ENCODE measurements at places on chromosomes 3 and 15.

DNA sequence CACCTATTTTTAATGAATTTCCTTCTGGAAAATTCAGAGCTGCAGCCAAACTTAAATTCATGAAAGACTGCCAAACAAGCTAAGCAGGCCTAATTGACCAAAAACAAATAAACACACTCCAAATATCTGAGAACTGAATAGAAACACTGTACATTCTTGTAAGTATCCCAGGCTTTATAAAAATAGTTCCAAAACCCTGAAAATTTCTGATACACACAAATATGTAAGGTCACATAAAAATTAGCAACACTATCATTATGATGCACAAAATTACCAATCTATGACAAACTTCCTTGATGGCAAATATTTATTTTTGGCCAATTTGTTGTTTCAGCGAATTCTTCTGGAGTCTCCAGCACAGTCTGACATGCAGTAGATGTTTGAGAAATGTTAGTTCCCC, 117.9 kb upstream of the UBE2E2 start:
- no peak for DNase-seq

DNA sequence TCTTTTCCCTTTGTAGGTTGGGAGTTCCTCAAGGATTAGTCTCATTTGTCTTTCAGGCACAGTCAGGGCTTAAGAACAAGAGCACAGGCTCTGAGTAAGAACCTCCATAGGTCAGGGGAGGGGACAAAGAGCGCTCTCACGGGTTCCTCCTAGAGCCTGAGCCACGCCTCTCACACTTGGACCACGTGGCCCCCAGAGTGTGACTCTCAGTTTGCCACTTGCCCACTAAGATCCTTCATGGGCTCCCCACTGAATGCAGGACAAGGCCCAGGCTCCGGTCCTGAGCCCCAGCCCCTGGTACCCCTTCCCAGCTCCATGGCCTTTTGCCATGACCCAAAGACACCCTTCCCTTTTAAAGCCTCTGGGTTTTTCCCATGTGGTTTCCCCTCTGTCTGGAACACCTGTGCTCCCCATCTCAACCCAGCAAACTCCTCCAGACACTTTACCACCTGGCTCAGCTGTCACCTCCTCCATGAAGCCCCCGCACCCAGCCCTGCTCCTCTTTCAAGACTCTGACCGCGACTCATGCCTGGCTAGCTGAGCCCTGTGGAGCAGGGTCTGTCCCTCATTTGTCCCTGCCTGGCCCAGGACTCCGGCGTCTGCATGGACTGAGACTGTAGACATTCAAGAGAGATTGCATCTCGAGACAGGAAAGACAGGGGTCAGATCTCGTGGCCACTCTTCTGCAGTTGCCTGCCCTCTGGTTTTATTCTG, 32.7 kb downstream of the IQSEC1 start:
- DNase-seq, result no peak

DNA sequence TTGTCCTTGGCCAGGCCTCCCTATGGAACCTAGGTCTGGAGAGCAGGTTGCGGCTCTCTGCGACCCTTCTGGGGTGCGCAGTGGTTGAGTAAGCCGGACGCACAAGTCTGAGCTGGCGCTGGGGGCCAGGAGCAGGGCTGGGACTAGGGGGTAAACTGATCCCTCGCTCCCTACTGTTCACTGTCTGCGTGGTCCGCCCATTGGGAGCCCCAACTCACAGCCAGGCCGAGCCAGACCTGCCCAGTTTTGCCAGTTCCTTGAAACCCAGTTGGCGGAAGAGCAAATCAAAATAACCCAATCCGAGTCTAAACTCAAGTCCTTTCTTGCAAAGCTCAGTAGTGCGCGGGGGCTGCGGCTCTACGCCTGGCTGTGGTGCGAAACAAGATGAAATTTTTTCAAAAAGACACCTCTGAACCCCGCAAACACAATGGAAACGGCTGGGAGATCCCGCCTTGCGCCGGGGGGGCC, 17.5 kb downstream of the RGMA start:
- no peak for DNase-seq

DNA sequence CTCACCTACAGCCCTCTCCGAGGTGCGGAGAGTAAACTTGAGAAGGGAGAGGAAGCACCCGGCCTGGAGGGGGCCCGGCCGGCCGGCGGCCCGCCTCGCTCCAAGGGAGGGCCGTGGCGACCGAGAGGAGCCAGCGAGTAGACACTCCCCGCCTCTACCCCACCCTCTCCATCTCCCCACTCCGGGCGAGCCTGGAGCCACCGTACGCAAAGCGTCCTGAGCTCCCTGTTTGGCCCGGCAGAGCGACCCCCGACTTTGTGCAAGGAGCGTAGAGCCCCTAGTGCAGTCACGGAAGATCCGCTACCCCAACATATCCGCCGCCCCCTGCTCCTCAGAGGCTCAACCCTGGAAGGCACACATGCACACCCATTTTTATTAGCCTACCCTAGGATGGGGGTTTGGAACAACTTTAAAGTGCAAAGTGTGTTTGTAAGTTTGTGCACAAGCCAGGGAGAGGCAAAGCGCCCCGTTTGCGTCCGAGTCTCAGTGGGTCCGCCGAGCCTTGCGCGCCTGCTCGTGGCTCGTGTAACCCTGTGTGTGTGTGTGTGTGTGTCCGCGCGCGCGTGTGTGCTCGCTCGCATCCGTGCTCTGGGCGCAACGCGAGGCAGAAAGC, 508 bp upstream of the SMAD6 start:
- DNase-seq, result no peak

- DNase-seq, result no peak
These were observed 344.6 kb upstream of the DCBLD2 start for GRCh38 chr3:99246010-99246654.

- DNase-seq, result no peak
These were observed 89.5 kb downstream of the MYH15 start for GRCh38 chr3:108420926-108421325.

- no peak for DNase-seq
These were observed 218.4 kb downstream of the ABHD5 start for GRCh38 chr3:43909149-43909548.

GRCh38 chr3:150902988-150903387, 2.3 kb downstream of the MINDY4B start:
- DNase-seq, result no peak

DNA sequence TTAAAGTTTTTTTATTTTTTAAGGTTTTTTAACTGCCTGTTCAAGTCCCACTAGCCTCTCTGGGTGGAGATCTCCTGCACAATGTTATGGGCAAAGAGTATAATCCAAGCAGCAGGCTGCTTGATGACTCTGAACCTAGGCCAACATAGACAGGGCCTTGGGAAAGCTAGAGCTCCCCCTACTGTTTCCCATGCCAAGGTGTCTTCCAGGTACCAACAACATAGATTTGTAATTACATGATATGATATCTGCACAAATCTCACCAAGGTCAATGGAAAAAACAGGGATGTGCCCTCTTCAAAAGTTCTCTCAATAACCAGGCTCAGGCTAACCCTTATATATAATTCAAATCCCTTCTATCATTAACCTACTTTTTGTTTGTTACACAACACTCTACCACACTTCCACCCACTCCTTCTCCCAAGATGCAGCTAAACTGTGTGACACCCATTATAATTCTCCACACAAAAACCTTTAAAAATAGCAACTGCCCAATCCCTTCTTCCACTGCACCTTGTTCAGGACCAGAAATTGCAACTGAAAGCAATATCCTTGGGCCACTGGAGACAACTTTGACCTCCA, 43.8 kb downstream of the RBM15B start:
- no peak for DNase-seq

DNA sequence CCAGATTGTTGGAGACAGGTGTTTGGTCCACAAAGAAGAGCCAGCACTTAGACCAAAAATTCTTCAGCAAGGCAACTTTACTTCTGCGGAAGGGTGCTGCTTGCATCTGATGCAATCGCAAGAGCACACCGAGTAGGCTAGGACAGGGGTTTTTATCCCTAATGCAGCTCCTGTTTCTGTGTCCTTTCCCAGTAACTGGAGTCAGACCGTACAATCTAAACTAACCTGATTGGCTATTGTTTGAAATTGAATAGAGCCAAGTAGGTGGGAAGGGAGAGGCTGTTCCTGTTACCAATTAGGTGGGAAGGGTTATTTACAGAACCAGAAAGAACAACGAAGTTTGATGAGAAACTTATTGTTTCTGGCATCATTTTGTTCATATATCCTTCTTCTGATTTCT, 77.6 kb downstream of the CHCHD4 start:
- no peak for DNase-seq

GRCh38 chr15:50697109-50697797, 10.7 kb upstream of the TRPM7 start:
- DNase-seq, result no peak

DNA sequence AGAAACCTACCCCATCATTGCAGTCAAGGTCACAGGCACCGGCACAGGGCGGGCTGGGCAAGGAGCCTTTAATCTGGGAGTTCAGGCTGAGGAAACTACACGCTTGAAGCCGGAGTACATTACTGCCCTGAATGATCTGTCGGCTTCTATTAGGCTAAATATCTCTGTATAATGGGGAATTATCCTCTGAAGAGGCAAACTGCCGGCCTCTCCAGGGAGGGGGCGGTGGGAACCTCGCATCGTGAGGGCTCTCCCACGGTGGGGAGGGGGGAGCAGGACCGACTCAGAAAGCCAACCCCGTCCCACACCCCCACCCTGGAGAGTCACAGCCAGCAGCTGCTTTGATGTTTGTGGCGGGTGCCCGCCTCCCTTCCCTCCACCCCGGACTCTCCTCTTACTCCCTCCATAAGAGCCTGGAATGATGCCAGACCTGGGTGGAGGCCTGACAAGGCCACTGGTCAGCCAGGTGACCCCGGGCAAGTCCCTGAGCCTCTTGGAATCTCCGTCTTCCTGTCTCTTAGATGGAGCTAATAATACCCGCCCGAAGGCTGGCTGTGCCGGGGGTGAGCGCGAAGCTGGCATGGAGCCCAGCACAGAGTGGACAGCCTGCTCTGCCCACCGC, 63.4 kb upstream of the LINGO1 start:
- DNase-seq, result no peak

GRCh38 chr3:37479981-37480380, 305.6 kb upstream of the LRRFIP2 start:
- DNase-seq, result no peak

GRCh38 chr15:25713736-25714537, 149.2 kb downstream of the ATP10A start:
- DNase-seq, result no peak

DNA sequence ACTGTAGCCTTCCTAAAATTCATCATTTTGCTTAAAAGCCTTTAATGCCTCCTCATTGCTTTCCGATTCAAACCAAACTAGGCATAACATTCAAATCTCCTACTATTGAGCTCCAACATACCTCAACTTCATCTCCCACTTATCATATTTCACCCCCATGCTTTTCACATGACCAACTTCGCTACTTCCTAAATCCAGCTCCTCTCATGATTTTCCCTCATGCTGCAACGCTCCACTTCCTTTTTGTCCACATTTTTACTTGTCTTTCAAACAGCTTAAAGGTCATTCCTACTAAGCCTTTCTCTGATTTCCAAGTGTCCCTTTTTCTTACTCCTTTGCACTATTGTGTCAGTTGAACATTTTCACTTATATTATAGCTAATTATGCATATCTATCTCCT, 20.3 kb upstream of the ANXA2 start:
- no peak for DNase-seq

DNA sequence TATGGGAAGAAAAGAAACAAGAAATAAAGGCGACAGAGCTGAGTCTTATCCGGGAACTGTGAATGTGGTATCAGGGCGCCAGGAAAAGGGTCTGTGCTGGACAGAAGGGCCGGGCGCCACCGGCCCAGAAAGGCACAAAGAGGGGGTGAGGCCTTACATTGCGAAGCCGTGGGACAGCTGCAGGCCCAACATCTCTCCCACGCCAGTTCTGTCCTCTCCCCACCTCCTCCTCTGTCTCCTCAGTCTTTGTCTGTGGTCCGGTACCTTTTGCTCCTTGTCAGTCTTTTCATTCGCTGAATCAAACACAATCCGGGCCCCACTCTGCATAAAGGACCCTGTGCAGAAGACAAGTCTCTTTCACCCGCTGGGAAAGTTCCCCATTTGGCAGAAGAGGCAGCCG, 81.8 kb downstream of the LRIG1 start:
- DNase-seq, result no peak

- DNase-seq, result no peak
These were observed 46.9 kb downstream of the NR1D2 start for GRCh38 chr3:23991683-23992628.

DNA sequence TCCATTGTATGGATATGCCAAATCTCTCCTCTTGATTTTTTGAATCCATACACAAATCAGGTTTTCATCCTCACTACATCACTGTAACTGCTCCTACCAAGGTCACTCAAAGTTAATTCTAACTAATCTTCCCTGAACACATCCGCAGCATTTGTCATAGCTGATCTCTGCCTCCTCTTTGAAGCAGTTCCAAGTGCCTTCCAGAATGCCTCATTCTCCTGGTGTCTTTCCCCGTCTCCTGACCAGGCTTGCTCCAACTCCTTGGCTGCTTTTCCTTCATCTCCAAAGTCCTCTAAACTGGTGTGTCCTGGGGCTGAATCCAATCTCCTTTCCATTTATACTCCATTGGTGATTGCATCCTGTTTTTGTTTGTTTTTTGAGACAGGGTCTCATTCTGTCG, 26.8 kb downstream of the KLHDC8B start:
- DNase-seq, result no peak

DNA sequence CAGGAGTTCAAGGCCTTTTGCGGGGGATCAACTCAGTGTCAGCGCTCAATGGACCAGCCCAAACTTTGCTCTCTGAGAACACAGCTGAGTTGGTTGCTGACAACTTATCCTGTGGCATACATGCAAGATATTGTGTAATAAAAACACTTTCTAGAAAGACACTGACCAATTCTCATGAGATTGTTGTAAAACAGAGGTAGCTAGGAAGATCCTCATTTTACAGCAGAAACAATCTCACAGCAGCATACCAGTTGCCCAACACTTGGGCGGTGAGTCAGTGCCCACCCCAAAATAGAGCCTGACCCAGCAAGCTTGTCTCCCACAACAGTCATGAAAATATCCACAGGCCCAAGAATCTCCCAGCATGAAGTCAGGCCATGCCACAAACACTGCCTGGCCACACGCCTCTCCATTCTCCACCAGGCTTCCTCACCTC, 18.2 kb downstream of the KLHL6 start:
- no peak for DNase-seq

- no peak for DNase-seq
These were observed 19.9 kb downstream of the CIP2A start for GRCh38 chr3:108569336-108569735.

- DNase-seq, result no peak
These were observed 72.9 kb downstream of the LRRC28 start for GRCh38 chr15:99324082-99324620.

DNA sequence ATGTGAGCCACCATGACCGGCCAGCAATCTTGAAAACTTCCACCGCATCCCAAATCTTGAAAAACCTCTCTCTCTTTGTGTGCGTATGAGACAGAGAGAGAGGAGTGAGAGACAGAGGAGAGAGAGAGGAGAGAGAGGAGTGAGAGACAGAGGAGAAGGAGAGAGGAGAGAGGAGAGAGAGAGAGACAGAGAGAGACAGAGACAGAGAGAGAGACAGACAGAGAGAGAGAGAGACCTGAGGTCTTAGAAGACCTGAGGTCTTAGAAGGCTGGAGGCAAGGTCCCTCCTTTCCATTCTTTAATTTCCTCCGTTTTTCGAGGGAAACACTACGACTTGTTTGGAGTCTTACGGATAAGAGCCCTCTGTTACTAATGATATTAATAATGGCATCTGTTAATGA, 39.5 kb downstream of the TMEM40 start:
- DNase-seq, result no peak
